ENCODE measurements at places on chromosomes 13 and 19.

DNA sequence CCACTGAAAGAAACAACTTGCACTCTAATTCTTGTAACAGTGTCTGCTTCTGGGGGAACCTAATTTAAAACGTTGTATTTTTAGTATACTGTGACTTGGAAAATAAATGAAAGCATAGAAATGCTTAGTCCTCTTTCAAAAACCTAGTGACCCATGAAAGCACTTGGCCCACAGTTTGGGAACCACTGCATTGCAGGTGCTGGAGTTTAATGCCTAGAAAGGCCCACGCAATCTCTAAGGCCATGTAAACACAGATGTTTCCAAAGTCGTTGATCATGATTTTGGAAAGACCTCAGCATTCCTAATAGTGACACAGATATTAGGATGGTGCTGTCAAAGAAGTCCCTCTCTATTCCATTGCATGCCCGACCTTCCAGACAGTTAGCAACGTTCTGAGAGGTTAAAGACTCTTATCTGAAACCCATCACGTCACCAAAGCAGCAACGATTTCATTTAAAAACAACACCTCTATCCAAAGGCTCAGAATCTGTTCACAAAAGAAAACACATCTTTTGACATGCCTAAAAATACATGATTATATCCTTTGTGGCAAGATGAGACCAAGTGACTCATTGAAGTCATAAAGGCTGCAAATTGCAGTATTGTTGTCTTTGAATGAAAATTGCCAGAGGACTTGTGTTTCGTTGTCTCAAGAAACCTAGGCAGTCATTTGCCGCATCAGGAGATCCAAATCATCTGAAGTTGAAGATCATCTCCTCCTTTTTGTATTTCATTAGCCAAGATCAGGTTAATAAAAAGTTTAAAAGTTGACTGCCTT, 328.0 kb upstream of the ZNF507 start:
- DNase-seq = no peak

DNA sequence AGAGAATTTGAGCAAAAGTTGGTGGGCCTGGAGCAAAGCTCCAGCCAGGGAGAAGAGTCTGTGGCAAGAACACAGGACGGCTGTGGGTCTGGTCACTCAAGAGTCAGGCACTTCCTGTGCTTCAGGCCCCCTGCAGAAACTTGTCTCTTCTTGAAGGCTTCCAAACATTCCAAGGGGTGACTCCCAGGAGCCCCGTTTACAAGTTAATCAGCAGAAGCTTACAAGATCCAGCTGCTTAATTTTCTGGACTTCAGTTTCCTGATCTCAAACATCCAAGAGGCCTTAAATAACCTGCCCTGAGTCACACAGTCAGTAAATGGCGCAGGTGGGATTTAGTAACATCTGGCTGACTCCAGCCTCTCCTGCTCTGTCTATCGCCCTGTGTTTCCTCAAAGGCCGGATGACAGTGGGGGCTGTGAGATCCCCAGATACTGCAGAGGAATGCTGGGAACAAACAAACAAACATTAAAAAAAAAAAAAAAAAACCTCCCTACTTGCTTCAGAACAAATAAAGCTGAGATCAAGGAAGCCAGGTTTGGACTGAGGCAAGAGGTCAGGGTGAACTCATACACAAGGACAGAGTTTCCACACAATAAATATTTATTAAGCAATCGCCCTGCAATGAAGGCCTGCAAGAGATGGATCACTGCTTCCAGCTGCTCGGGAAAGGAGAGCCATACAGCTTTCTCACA, 175.4 kb upstream of the RFC3 start:
- peak; percentile 7 for DNase-seq

- DNase-seq = peak; percentile 19
Measured at GRCh38 chr19:58581227-58582141, 8.3 kb upstream of the MZF1 start.

DNA sequence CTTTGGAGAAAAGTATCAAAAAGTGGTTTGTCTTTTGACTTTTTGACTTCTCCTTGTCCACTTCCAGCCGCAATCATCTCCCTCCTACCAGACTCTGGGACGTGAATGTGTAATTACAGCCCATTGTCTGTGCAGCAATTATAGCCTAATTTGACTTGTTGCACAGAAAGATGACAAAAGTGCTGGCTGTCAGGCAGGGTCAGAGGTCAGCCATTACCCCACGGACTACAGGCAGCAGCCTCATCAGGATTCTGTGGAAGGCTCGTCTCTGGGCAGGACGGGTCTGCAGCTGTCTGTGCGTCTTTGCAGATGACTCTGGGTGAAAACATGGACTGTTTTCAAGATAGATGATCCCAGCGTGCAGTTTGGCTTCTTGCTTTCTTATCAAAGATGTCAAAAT, 102.2 kb upstream of the EDNRB start:
- DNase-seq = no peak

DNA sequence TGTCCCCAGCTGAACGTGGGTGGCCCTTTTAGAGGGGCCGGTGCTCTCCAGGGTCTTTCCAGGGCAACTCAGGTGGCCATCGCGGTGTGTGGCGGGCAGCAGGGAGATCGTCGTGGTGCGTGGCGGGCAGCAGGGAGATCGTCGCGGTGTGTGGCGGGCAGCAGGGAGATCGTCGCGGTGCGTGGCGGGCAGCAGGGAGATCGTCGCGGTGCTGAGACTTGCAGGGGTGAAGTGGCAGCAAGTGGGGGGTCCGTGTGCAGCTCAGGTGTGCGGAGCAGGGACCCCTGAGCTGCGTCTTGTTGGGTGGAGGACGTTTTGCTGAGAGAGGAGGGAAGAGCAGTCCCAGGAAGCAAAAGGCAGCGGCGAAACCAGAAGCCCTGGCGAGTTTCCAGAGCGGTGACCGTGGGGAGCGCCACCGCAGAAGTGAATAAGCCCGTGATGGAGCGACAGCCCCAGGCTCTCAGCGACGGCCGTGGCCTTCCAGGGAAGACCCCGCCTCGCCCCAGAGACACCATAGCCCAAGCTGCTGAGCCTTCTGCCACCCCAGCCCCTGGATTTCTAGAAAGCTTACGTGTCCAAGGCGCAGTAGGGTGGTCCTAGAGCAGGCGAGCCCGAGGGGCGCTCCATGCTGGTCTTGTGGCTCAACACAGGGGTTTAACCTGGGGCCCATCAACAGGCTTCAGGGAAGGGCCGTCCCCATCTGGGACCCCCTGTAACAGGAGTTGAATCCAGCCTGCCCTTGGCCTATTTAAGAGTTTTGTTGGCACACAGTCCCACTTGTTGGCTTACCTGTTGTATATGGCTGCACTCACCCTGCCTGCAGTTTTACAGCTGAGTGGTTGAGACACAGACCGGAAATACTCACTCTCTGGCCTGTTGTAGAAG, 5.4 kb downstream of the NCLN start:
- no peak for DNase-seq

GRCh38 chr13:110364081-110364480, 57.0 kb downstream of the COL4A2 start:
- DNase-seq = no peak

GRCh38 chr13:62088165-62088564, 672.5 kb upstream of the PCDH20 start:
- no peak for DNase-seq

DNA sequence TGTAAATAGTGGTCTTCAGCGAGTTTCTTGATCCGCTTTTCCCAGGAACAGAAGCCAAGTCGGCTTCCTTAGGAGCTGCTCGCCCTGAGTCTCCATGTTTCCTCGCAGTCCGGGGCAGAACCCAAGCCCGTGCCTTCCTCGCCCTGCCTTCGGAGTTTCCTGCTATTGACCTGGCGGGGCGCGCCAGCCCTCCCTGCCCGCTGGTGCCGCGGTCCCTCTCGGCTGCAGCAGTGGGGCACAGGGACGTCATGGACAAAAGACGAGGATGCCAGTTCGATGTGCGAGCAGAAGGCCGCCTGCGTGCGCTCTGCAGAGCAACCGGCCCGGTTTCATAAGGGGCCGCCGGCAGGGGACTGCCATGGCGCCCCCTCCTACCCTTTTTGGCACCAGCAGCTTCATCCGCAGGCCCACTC, 156.6 kb downstream of the TM9SF2 start:
- DNase-seq = no peak

DNA sequence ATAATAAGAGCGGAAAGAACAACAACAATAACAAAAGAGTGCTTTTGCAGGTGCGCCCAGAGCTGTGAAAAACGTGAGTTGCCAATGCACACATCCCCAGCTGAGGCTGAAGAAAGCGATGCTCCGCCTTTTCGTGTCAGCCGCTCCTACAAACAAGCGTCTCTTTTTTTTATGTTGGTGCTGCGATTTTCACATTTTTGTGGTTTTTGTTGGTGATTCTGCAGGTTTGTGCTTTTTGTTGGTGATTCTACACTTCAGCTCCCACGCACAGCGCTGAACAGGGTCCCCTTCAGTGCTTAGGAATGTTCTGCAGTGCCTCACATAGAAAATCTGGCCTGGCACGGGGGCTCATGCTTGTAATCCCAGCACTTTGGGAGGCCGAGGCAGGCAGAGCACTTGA, 7.3 kb upstream of the SBK3 start:
- peak; percentile 95 for DNase-seq

DNA sequence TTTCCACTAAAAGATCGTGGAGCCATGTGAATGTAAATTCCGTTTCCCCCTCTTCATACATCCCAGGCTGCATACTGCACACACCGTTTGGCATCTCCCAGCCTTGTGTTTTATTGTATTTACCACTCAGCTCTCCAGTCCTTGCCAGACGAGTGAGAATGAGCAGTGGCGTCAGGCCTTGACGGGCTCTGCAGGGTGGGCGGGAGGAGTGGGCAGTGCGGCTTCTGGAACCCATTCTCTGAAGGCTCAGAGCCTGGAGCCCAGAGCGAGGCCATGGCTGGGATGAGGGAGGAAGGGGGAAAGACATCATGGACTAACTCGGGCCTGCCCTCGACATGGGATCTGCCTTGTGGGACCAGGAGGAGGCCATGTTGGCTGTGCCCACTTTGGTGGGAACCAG, 25.1 kb downstream of the BICRA start:
- no peak for DNase-seq

DNA sequence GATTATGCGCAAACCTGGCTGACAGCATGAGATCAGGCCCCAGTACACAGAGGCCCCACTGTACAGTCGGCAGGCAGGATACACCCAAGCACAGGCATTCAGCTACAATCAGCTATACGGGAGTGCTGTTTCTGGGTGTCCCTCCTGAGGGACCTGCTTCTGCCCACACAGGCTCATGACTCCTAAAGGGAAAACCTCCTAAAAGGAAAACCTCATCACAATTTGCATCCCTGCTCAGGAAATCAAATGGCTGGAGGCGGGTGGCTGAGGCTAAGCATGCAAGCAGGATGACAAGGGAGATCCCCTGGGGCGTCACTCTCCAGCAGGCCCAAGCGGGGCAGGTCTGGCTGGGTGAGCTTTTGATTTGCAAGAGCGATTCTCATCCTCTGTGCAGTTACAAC, 99.8 kb downstream of the CRYL1 start:
- DNase-seq = no peak

DNA sequence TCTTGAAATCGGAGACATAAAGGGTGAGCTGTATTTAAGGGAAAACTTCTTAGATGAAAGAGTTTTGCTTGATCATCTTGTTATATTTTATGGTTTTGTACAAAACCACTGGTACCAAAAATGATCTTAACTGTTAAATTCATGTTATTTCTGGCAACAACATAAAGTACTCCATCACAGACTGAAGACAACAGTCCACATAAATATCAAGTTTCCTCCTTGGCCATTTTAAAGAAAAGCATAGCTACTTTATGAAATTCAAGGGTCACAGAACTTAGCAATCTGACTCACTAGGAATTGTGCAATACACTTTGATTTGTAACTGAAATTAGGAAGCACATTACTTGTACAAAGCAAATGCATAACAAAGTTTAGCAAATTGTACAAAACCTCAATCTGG, 66.3 kb downstream of the TBC1D4 start:
- peak; percentile 30 for DNase-seq

- DNase-seq = no peak
Measured at GRCh38 chr13:96082640-96083039, 7.3 kb upstream of the HS6ST3 start.

DNA sequence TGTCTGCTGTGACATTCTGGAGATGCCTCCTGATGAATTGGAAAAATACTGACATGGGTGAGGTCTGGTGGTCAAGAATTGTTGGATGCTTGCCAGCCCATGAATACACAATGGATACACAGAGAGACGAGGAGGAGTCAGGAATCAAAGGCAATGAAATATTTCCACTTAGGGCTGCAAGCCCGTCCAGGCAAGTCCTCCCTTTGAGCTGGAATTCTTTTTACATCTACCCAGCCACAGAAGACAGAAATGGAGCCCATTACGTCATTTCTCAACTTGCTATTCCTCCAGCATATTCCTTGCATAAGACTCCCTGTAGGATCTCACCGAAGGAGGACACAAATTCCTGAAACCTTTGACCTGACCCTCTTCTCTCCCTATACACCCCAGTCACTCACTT, 15.7 kb upstream of the IGFL4 start:
- DNase-seq = peak; percentile 33

DNA sequence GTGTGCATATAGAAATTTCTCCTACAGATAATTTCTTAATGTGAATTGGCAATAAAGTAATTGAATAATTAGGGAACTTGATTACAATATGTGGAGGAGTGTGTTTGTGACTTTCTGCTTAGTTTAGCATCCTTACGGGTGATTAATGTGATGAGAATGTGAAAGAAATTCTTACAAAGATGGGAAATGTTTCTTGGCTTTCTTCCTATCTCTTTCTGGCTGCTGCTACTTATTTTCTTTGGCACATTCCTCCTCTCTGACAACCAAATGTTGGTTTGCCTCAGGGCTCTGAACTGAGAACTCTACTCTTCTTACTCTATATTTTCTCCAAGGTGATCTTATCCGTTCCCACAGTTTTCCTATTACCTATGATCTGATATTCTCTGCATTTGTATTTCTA, 300.1 kb downstream of the TBC1D4 start:
- DNase-seq = peak; percentile 94

GRCh38 chr13:89574077-89574476, 1773.4 kb upstream of the MIR17HG start:
- no peak for DNase-seq

GRCh38 chr13:112573710-112574109, 14.2 kb downstream of the TUBGCP3 start:
- DNase-seq = no peak

DNA sequence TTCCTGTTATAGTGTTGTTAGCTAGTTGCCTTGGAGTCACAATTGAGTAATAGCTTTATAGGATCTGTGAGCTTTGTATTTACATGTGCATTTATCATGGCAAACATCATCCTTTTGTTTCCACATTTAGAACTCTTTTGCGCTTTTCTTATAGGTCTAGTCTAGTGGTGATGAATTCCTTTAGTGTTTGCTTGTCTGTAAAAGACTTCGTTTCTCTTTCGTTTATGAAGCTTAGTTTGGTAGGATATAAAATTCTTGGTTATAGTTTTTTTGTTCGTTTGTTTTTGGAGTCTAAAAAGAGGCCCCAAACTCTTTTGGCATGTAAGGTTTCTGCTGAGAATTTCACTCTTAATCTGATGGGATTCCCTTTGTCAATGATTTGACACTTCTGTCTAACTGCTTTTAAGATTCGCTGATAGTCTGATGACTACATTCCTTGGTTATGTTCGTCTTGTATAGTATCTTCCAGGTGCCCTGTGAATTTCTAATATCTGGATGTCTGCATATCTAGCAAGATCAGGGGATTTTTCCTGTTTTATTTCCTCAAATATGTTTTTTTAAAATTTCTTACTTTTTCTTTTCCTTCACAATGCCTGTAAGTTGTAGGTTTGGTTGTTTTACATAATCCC, 20.2 kb downstream of the DNAJC3 start:
- DNase-seq = no peak

GRCh38 chr13:99027260-99027659, 49.4 kb upstream of the DOCK9 start:
- DNase-seq = no peak
